Camera-type eye (tissue), 1 donor: ENCODE measurements at places on chromosomes 7 and 10. TPM values are rescaled to one million over a fixed set of nuclear protein-coding genes. Genes with fewer than 3 reads are reported as not detected.

ATG9B gene
- 1.9 TPM for total RNA-seq

SAMD8 gene
- total RNA-seq = 55.9 TPM

LGI1 gene
- 12.0 TPM for total RNA-seq

NOS3 gene
- 7.9 TPM for total RNA-seq

GSTO2 gene
- 4.3 TPM for total RNA-seq

RBM48 gene
- total RNA-seq = 33.0 TPM

UFSP1 gene
- 0.82 TPM for total RNA-seq

STAMBPL1 gene
- total RNA-seq = 25.1 TPM

RNF32 gene
- 10.7 TPM for total RNA-seq

SLC18A2 gene
- 7.0 TPM for total RNA-seq

CAV1 gene
- 98.6 TPM for total RNA-seq

ZNF777 gene
- total RNA-seq = 10.9 TPM

GPNMB gene
- total RNA-seq = 110 TPM

GRK5 gene
- 18.7 TPM for total RNA-seq

SRGN gene
- total RNA-seq = 55.0 TPM
